GOT3 (cell line): ENCODE measurements at places on chromosomes 1 and 21.

GRCh38 chr1:151288502-151288901, 6.4 kb downstream of the ZNF687 start:
- no peak for DNase-seq

DNA sequence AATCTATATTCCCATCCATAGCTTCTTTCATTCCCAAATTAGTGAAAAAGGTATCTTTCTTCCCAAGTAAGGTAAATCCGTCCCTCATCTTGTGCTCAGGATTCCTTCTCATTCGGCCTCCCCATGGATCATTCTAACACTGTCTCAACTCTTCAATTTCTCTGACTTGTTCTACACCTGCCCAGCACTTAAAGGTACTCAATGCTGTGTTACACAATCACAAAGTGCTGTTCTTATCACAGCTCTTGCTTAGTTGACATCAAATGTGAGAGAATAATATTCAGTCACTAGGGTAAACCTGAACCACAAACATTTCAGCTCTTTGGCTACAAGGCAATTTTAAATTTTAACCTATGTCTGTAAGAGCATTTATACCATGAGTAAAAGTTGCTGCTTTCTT, 94.8 kb downstream of the DIRAS3 start:
- no peak for DNase-seq

DNA sequence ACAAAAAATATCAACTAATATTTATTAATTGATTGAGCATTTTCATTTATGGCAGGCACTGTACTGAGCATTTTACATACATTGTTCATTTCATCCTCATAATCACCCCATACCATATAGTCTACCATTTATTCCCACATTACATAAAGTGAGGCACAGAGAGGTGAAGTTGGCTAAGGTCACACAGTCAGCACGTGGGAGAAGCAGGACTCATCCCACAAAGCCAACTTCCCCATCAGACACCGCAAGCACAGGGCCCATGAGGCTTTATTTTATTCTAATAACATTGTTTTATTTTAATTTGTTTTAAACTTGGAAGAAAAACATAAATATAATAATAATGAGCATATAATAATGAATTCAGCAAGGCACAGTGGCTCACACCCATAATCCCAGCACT, 43.1 kb upstream of the CAPZB start:
- no peak for DNase-seq

GRCh38 chr1:168091063-168091462, 45.7 kb downstream of the GPR161 start:
- DNase-seq: no peak

DNA sequence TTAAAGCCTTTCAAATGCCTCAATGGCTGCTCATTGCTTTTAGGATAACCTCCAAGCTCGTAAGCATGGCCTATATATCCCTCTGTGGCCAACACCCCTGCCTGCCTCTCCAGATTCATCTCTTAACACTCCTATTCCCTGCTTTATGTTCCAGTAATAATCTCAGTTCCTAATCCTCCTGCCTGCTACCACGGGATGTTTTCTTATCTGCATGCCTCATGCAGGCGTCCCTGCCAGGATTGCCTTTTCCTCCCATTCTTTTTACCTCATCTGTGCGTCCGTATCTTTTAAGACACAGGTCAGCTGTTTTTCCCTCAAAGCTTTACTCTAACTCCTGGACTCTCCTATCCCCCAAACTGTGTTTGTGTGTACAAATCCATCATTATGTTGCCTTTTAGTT, 36.1 kb downstream of the ZBTB40 start:
- DNase-seq: no peak

- no peak for DNase-seq
These were observed 941 bp upstream of the ROR1 start for GRCh38 chr1:63772876-63773275.

- no peak for DNase-seq
These were observed 64.3 kb upstream of the VTCN1 start for GRCh38 chr1:117275055-117275454.

DNA sequence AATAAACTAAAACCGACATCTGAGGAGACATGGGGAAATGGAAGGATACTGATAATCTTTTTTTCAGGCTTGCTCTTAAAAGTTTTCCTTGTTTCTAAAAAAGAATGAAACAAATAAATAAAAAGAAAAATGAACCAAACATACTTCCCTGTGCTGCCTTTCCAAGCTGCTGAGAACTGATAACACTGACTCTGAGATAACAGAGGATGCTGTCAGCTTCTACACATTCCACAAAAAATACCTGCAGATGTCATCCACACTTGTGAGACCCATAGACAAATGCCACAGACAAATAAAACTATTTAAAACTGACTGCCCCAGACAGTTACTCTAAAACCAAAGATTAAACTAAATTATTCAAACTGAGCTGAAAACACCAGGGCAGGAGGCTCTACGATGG, 12.0 kb upstream of the OR6K3 start:
- DNase-seq: no peak

- no peak for DNase-seq
These were observed 86.3 kb upstream of the ARTN start for GRCh38 chr1:43847290-43847689.

DNA sequence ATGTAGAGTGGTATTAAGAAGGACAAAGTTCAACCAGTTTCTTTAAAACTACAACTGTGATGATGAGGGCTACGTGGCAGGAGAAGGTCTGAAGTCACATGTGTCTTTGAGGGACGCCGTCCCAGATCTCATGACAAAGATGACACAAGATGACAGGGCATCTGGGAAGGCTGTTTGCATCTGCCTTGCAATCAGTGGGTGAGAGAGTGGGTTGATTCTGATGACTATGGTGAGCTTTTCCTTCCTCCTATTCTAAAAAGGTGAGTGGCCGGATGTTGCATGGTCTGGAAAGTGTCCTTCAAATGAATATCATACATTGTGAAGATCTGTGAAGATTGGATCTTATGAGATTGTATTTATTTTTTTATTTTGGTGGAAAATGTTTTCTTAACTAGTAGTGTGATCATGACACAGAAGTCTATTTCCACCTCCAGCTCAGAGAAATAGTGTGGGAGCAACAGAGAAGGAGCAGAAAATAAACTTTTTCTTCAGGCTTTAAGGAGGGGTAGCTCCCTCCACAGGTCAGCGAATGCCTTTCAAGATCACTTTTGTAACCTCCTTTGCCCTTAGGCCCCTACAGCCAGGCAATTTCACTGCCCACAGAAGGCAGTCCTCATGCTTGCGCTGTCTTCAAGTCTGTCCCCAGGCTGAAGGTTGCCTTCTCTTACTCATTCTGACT, 76.0 kb upstream of the ATF3 start:
- no peak for DNase-seq

- no peak for DNase-seq
These were observed 156.8 kb downstream of the FOXD2 start for GRCh38 chr1:47594627-47595026.

DNA sequence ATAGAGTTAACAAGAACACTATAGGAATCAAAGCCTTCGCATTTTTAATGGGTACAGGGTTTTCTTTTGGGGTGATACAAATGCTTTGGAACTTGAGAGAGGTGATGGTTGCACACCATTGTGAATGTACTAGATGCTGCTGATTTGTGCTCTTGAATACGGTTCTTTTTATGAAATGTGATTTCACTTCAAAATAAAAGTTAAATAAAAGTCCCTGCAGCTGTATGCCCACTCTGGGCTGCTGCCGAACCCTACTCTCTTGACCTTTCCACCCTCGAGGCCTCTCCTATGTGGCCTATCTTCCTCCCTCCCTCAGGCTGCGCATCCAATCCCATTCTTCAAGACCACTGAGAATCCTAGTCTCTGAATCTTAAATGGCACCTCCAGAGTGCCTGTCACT, 168.5 kb upstream of the AJAP1 start:
- no peak for DNase-seq

DNA sequence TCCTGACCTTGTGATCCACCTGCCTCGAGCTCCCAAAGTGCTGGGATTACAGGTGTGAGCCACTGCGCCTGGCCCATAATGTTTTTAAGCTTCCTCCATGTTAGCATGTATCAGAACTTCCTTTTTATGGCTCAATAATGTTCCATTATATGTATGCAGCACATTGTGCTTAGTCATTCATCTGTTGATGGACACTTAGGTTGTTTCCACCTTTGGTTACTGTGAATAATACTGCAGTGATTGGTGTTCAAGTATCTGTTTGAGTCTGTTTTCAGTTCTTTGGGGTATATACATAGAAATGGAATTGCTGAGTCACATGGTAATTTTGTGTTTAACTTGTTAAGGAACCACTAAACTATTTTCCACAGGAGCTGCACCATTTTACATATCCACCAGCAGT, 17.7 kb downstream of the CMPK1 start:
- DNase-seq: no peak

- DNase-seq: no peak
These were observed 130.2 kb upstream of the PTGFR start for GRCh38 chr1:78360584-78360983.

DNA sequence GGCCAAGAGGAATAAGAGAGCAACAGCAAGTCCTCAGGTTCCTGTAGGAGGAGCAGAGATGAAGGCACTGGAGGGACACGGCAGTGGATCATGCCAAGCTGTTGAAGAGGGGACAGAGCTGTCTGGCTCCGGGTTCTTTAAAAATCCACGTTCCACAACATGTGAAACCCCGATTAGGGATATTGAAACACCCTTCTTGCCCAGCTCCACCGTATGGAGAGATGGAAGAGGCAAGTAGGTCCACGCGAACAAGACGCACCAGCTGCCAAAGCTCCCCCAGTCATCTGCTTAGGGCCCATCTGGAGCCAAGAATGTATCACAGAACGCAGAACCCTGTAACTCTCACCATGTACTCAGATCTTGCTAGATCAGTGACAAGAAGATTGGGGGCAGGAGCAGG, 3.9 kb downstream of the C1orf198 start:
- DNase-seq: no peak

DNA sequence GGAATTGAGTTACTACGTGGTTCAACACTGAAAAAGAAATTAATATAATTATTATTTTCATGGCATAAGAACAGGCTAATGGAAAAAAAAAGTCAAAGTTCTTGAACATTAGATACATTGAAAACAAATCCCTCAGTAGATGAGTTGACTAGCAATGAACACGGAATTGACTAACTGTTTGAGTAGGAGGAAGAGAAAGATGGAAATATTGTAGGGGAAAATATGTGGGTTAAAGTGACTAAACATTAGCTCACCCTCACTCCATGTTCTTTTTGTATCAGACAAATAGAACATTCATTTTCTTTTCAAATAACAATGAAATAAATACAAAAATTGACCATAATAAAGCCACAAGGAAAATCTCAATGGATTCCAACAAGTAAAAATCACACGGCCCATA, 84.3 kb downstream of the KCNK2 start:
- no peak for DNase-seq

DNA sequence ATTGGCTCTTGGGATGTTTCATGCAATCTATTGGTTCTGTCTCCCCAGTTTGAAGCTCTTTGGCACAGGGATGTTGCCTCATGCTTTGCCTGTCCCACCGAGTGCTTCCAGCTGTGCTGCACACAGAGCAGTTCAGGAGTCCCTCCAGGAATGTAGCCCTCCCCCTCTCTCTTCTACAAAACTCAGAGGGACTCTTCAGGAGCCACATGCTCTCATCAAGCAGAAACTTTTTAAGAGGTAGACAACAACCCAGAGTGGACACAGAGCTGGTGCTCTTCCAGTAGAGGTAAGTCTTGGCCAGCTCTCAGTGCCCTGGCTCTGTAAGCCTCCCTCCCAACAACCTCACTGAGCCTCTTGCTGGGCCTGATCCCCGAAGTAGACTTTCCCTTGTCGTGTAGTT, 11.6 kb upstream of the ZNF697 start:
- DNase-seq: no peak

DNA sequence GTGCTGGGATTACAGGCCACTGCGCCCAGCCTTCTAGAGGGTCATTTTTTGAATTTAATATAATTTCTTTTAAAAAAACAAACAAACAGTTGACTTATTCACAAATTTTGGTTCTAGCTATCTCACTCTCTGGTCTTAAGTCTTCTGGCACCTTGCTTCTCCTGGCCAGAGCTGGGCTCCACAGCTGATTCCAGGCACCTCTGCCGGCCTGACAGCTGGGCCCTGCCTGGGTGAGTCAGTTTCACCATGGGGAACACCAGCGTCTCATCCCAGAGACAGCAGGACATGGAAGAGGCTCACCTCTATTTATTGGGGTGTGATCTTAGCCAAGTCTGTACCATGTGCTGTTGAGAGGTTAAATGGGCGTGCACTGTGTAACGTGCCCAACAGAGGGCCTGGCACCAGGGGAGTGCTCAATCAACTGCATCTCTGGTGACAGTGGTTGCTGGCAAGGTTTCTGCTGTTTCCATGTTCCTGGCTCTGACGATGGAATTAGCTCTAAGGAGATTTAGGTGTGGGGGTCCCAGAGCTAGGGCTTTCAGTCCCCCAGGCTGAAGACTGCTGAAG, 956 bp downstream of the CPLANE2 start:
- no peak for DNase-seq

- no peak for DNase-seq
These were observed 63.0 kb downstream of the GLUL start for GRCh38 chr1:182328591-182328990.

GRCh38 chr21:14981246-14981645, 83.6 kb downstream of the NRIP1 start:
- DNase-seq: no peak

- DNase-seq: no peak
These were observed 18.0 kb downstream of the SLC2A7 start for GRCh38 chr1:9008236-9008635.

DNA sequence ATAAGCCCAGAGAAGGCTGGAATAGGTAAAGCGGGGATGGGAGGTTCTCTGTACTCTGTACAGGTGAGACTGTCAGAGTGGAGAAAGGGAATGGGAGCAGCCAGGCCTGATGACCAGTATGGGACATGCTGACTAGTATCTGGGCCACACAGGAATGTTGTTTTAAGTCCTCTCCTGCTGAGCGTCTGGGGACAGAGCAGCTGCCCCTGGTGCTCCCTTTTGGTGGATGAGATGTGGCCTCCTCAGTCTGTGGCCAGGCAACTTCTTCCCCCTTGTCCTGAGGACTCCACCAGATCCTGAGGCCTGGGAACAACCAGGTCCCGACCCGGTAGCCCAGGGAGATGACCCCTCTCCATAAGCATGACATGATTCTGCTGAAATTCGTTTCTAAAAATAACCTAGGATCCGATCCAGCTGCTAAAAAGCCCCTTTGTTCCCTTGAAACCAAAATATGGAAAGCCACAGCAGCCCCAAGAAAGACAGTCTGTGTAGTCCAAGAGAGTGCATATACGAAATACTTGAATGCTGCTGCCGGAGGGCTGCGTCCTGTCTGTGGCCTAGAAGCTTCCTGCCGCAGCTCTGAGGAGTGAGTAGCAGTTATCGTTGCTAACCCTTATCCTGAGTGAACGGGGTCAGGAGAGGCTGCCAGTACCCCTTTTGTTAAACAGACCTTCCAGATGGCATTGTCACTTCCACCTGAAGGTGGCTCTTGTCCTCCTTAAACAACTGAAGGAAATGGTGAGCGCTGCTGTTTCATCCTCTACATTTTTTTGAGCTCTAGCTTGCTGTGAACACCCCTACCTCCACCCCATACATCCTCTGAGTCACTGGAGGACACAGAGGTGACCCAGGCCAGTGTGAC, 47.1 kb downstream of the ATP2B4 start:
- DNase-seq: peak; percentile 46

DNA sequence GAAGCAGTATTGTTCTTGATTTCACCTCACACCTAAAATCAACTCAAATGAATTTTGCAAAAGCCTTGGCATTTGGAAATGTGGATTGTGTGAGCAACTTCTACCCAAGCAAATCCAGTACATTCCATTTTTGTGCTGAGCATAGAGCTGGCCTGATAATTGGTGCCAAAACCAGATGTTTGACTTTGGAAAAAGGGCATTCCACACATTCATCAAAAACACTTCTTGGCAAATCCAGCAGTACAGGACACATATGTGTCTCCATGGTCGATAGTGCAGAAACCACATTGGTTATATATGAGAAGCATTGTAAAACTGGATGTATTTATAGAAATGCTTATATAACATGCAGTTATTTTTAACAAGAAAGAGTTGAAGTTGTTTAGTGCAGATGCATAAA, 210.4 kb downstream of the KCNK2 start:
- DNase-seq: no peak
